ENCODE measurements at places on chromosomes 12 and 14.

- DNase-seq = no peak
These were observed 707.5 kb downstream of the GALC start for GRCh38 chr14:87285506-87285905.

DNA sequence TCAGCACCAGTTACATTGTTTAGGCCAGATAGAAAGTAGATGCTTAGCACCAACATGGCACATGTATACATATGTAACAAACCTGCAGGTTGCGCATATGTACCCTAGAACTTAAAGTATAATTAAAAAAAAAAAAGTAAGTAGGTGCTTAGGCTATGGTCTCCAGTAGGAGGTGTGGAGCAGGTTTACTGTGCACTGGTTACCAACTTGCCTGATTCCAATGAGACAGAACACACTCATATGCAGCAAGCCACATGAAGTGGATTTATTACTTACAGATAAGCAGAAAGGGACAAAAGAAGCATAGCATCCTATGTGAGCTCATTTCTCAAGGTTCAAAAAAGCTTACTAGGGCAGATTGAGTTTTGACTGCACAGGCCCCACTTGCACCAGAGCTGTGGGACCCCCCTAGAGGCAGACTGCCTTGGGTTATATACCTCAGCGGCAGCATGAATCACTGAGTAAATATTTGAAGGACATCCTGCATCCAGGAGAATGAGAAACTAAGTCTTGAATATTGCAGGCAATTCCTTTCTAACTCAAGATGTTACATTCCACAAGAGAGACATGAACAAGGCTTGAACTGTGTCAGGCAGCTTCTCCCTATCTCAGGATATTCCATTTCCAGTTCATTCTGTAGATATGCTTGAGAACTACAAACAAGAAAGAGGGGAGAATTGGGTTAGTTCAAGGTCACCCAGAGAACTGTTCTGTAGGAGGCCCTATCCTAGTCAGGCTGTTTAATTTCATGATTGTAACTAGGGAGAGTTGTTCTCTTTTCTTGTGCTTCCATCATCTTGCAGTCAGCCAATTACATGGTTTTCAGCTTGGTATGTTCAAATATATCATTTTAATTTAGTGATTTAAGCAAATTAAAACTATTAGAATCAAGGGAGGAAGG, 30.1 kb downstream of the LRFN5 start:
- no peak for DNase-seq

DNA sequence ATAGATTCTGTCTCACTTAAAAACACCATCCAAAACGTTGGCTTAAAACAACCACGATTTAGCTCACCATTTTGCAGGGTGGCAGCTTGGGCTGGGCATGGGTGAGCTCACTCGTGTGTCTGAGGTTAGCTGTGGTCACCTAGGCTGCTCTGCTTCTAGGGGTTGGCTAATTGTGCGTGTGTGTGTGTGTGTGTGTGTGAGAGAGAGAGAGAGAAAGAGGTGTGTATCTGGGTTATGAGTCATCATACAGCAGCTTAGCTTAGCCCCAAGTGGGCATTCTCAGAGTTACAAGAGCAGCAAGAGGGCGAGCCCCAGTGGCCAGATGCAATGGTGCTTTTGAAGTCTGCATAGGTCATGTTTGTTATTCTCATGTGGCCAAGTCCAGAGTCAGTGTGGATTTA, 6.0 kb downstream of the FBXW8 start:
- peak; percentile 10 for DNase-seq

DNA sequence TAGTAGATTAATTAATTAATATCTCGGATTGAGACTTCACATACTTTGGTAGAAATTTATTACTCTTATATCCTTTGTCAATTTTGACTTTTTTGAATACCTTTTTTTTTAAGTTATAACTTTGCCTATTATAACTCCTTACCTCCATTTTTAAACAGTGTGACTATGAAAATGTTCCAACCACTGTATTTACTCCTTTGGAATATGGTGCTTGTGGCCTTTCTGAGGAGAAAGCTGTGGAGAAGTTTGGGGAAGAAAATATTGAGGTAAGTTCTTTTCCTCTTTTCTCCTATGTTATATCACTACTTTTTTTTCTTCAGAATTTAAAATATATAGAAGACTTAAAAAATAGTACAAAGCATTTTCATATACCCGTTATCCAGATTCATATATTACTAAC, 27.8 kb downstream of the EID3 start:
- DNase-seq = no peak

DNA sequence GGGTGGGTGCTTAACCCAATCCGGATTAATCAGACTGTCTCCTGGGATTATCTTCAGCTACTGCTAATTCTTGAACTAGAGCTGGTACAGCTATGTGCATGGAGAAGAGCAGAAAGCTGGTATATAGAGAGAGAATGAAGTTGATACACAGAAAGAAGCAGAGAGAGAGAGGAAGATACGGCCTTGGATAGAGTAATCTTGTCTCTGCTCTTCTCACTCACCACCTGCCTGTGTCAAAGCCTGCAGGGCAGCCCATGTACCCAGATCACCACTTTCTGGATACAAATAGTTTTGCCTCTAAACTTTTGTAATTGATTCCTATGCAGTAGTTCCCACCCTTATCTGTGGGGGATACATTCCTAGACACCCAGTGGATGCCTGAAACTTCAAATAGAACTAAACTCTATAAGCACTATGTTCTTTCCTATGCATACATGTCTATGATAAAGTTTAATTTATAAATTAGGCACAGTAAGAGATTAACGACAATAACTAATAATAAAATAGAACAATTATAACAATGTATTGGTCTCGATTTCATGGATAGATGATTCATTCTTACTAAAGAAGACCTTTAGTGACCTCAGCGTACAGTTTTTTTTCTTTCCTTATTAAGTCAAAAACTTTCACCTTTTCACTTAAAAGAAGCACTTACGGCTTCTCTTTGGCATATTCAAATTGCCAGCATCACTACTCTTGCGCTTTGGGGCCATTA, 45.5 kb downstream of the YEATS4 start:
- DNase-seq = no peak

GRCh38 chr12:115177899-115178298, 493.9 kb upstream of the TBX3 start:
- no peak for DNase-seq

Measured in CD4-positive, alpha-beta memory T cell (primary cell).